ENCODE measurements at places on chromosomes 3 and 15.

GRCh38 chr3:61903931-61904657, 342.7 kb downstream of the PTPRG start:
- no peak for DNase-seq

- no peak for DNase-seq
These were observed 576.4 kb downstream of the FOXP1 start for GRCh38 chr3:71006810-71007785.

DNA sequence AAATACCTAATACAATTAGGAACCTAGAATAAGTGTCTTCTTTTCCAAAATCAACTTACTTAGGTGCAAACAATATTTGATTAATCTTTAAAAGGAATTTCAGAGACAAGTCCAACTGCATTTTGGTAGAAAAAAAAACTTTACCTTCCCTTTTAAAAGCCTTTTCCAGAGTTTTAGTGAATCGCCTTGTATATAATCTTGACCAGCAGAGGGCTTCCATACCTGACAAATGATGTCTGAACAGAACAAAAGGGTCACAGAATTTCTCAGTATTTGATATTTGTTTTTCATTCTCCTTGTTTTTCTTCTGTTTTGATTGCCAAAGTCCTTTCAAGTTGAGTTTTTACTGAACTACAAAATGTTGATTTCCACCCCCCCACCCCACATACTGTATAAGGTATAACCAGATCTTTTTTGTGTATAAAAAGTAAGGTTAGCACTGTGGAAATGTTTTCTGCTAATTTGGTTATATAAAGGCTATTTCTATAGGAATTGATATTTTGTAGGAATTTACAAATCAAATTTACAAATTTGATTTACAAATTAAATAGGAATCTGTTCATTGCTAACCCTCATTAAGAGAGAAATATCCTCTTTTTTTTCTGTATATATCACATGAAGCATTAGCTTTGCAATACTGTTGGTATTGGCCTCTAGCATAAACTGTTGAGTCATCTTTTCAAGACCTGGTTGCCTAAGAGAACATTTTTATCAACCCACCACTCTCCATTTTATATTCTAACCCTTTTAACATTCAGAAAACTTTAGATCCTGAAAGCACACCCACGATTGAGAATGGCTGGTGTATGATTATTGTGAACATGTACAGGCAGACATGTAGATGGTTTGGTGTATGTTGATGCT, 464.1 kb upstream of the RARB start:
- DNase-seq = peak; percentile 8

GRCh38 chr15:80985981-80986380, 3.6 kb downstream of the MESD start:
- no peak for DNase-seq

GRCh38 chr15:67166280-67167009, 88.0 kb downstream of the AAGAB start:
- DNase-seq = no peak

- DNase-seq = no peak
These were observed at the start of gene ST8SIA2 for GRCh38 chr15:92393071-92393979. TSS of gene ST8SIA2 (plus strand) at chr15:92393881. CDS start at chr15:92394065, 184 bp downstream.

DNA sequence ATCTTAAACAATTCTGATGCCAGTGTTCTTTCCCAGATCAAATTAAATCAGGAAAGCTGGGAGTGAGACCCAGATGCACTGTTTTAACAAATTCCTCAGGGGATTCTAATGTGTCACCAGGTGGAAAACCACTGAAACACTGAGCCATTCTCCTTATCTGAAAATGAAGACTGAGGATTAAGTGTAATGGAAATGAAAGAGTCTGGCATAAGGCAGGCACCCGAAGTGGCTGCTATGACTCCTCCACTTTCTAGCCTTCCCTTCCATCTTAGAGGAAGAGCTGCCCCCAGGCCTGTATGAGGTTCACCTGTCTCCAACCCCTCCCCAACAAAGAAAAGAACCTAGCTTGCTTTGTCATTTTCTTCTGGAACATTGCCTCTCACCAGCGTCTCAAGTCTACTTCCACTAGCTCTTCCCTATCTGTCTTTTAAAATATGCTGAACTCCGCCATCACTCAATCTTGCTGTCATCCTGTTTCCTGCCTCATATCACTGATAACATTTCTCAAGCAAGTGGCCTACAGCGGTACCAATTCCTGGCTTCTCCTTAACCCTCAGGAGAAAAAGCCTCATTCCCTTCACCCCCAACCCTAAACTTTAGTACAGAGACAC, 13.7 kb upstream of the ABHD2 start:
- DNase-seq = no peak

DNA sequence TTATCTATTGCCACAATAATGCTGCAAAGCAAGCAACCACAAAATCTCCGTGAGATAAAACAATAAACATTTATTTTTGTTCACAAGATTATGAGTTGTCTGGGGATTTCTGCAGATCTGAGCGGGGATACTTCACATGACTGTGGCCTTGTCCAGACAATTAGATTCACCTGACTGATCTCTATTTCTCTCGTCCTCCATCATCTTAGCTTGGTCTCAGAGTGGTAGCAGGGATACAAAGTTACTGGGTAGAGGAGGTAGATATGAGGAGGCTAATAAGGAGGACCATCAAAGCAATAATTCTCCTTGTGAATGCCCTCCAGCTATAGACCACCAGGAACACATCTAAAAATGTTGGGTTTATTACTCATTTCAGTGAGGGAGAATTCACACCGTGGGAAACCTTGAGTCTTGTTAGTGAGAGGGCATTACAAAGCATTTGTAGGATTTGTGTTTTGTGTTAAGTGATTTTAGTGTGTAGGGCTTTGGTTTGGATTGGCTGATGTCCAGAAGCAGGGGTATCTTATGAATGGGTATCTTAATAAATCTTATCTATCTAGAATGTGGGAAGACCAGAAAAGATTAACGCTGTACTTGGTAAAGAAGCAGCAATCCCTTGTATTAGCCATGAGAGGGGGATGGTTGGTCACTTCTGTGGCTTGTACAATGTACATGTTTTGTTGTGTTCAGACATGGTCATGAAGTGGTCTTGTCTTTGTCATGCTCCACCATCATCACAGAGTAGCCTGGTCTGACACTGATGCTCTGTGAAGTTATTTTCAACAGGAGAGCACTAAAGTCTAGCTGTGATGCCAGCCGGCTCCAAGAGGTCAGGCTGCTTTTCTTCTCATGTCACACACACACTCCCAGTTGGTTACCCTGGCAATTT, 287.6 kb upstream of the STT3B start:
- DNase-seq = no peak

- DNase-seq = no peak
These were observed 843.8 kb downstream of the VGLL3 start for GRCh38 chr3:86147119-86147518.

GRCh38 chr3:120393761-120394160, 44.6 kb upstream of the LRRC58 start:
- no peak for DNase-seq

DNA sequence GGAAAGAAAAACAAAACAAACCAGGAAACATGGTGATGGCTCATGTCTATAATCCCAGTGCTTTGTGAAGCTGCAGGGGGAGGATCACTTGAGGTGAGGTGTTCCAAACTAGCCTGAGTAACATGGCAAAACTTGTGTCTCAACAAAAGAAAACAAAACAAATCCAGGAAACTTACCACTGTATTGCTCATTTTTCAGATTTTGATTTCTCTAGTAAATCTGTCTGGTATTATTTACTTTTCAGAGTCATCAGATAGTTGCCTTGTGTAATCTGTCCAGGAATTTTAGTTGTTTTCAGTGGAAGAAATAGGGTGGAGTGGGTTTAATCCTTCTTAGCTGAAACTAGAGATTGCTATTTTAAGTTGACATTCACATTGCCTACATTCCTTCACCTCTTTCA, 91.8 kb upstream of the ALCAM start:
- peak; percentile 12 for DNase-seq

Data from fibroblast of skin of left biceps (primary cell).